ENCODE measurements at places on chromosomes 12 and 14.

- peak; percentile 84 for DNase-seq
Measured at GRCh38 chr12:76586764-76587395, 27.3 kb upstream of the OSBPL8 start.

- no peak for DNase-seq
Measured at GRCh38 chr12:65827827-65828231, 3.5 kb downstream of the HMGA2 start.

- DNase-seq = no peak
Measured at GRCh38 chr12:68406911-68407310, 74.7 kb upstream of the MDM1 start.

DNA sequence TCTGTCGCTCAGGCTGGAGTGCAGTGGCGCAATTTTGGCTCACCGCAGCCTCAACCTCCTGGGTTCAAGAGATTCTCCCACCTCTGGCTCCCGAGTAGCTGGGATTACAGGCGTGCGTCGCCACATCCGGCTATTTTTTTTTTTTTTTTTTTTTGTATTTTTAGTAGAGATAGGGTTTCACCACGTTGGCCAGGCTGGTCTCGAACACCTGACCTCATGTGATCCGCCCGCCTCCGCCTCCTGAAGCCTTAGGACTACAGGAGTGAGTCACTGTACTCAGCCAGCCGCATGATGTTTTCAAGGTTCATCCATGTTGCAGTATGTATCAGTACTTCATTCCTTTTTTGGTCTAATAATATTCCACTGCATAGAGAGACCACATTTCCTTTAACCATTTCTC is 2.4 kb upstream of the RNF34 start:
- DNase-seq = no peak

- no peak for DNase-seq
Measured at GRCh38 chr12:52513736-52514135, 6.5 kb downstream of the KRT5 start.

- peak; percentile 31 for DNase-seq
Measured at GRCh38 chr14:25095736-25096437, 45.9 kb upstream of the STXBP6 start.

DNA sequence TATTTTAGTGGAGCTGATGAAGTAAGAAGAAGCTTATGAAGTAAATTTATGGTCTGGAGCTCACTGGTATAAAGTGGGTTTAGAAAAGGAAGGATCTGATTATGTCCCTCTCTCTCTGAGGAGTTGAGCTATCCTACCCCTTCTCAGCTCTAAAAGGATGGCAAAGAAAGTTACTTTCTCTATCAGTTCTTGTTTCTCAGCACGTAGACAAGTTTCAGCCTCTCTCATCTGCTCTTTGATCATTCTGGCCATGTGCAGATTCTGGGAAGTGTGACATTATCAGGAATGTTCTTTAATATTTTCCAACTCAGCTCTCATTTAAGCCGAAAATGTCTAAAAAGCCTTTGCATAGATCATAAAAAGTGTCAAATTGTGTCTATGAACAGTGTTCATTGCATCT is 5.8 kb upstream of the EGLN3 start:
- DNase-seq = no peak

DNA sequence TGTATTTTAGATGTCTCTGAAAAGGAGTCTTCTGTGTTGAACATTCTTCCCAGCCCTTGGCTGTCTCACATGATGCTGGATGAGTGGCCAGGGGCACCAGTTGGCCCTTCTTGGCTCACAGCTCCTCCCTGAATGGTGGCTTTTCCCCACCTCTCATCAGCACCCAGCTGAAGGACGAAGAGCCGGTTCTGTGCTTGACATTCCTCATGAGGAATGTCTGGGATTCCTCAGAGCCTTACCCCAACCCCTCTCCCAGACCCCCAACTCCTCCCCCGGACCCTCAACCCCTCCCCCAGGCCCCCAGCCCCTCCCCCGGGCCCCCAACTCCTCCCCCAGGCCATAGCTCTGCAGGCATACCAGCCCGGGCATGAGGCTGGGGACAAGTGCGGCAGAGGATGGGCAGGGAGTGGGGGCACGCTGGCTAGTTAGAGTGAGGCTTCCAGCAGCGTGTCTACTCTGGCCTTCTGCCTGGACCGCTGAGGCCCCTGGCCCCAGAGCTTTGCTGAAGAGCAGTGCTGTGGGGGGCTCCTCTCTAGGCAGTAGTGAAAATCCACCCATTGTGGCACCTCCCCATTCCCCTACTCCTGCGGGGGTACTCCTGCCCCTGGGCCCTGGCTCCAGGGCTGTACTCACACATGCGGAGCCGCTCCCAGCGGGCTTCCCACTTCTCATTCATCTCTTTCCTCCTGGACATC is 64.3 kb downstream of the PLEKHG3 start:
- DNase-seq = no peak

- DNase-seq = no peak
Measured at GRCh38 chr14:28759653-28760313, 6.8 kb upstream of the FOXG1 start.

- DNase-seq = peak; percentile 92
Measured at GRCh38 chr12:10409392-10409791, at the start of gene KLRC4. TSS of gene KLRC4 (minus strand) at chr12:10409757. CDS start at chr12:10409575, 182 bp downstream.

- no peak for DNase-seq
Measured at GRCh38 chr12:20777420-20777819, 33.1 kb upstream of the SLCO1B3 start.
